ENCODE measurements at places on chromosomes 3 and 15.
A peak's percentile ranks its signal among the peaks of the same experiment; 100 is the strongest.

DNA sequence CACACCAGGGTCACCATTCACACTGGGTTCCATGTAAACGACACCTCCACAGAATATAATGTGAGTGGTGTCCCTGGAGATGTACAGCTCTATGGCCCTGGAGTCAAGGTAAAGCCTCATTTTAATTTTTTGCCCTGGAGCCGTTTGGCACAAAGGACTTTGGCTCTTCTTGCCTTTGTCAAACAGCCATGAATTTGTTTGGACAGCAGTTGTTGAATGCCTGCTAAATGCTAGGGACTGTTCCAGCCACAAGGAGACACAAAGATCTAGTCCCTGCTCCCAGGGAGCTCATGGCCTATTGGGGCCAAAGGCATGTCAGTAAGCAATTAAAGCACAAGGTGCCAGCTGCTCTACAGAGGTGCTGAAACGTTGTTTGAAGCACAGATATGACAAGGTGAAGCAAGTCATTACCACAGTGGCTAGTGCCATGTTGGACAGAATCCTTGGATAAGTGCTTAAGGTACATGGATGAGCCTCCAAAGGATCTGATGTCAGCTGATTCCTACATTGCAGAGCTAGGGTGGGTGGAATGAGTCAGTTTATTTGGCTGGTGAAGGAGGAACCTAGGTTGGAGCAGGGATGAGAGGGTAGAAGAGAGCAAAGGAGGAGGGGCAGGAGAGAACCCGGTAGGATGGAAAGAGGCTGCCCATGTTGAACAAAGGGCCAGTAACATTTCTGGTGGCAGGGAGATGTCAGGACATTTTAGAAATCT is 171.9 kb upstream of the CTDSPL start:
- DNase-seq = no peak

DNA sequence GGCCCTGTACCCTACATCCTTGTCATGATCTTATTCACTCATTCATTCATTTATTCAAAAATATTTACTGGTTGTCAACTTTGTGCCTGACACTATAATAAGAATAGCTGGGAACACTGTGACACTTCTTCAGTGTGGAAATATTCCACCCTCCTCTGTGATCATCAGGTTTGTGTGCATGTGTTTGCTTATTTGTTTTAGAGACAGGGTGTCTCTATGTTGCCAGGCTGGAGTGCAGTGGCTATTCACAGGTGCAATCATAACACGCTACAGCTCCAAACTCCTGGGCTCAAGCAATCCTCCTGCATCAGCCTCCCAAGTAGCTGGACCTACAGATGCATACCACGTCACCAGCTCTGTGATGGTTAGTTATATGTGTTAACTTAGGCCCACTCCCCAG is 50.0 kb upstream of the PLCL2 start:
- DNase-seq = no peak

- no peak for DNase-seq
These were observed 12.4 kb downstream of the EFCC1 start for GRCh38 chr3:129013491-129013891.

- no peak for DNase-seq
These were observed 6.0 kb downstream of the CCR2 start for GRCh38 chr3:46359733-46360493.

DNA sequence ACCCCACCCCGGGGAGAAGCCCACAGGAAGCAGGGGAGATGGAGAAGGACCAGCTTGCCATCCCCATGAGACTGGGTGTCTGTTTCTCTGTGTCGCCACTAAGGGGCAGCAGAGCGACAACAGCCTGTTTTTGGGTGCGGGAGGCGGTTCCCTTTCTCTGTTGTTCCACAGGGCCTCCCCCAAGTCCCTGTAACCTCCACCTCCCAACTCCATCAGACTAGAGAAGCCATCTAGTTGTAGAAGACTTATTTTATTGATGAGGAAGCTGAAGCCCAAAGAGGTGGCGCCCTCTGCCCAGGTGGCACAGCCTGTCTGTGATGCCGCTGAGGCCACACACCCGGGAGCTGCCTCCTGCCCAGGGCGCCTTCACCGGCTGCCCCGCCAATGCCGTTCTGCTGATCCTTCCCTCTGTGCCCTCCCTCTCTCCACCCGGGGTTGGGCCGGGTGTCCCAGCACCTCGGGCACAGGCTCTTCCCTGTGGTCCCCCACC is 3.9 kb upstream of the CCDC9B start:
- peak; percentile 45 for DNase-seq

DNA sequence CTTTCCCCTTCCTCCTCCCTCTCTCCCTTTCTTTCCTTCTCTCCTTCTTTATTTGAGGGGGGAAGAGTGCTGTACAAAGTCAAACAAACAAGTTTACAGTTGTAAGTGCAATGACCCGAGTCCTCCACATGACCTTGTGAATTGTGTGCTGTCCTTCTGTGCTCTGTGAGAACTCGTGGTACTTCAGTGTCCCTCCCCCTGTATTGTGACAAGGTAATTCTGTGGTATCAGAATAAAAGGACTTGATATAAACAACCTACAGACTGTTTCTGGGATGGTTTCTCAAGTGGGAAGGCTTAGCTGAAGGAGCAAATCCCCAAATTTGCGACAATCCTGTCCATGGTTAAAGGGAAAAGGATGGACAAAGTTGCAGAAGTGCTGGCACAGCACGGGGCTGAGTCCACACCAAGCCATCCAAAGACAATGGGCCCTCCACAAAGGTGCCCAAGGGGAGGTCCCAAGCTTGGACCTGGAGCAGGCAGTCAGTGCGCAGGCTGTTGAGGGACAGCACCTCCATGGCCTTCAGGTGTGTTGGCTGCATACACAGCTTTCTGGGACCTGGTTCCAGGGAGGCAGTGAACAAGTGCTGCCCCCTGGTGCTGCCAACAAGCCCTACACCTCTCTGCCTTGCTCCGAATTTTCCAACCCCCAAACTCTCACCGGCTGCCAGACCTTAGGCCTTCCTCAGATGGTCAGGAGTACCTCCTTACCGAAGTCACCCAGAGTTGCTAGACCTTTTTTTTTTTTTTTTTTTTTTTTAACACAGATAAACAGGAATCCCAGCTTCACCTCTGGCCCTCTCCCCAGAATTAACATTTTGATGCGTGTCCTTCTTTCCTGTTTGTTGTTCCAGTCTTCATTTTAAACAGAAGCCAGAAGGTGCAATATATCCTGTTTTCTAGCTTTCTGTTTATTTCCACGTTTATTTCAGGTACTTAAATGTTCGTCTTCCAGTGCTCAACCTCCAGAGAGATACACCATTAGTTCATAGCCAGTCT is 2.6 kb upstream of the APEH start:
- peak; percentile 54 for DNase-seq

DNA sequence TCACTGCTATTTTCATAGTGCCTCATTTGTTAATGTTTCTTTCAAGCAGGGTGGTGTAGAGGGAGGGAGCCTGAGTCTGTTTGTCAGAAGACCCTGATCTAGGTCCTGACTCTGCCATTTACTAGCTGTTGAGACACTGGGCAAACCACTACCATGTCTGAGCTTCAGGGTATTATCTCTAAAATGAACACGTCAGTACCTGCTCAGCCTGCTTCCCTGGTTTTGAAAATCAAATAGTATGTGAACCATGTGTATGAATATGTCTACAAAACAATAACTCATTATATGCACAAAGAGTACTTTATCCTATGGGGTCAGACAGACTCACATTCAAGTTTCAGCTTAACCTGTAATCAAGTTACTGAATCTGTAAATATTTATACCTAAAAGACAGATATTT is 25.1 kb downstream of the SYNPR start:
- no peak for DNase-seq

DNA sequence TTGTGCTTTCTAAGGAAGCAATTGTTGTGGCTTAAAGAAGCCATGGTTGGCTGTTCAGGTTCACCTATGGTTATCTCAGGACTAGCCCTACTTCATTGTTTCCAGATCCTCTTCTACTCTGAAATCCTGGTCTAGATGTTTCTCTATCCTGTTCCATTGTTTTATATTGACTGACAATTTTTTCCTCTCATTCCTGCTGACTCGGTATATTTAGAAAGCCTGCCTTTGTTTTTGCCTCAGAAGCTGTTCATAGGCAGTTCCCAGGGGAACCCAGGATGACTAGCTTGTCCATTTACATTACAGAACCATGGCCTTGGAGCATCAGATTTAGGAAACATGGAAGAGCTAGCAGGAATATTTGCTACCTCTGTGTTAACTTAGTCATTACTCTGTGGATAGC is 64.0 kb downstream of the SLC9C1 start:
- DNase-seq = no peak

DNA sequence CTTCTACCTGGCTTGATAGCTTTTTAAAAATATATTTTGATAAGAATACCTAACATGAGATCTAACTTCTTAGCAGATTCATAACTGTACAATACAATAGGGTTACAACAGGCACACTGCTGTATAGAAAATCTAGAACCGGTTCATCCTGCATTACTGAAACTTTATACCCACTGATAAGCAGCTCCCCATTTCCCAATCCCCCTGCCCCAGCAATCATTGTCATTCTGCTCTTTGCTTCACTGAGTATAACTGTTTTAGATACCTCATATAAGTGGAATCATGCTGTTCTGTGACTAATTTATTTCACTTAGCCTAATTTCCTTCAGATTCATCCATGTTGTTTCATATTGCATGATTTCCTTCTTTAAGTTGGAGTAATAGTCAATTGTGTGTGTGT is 906.0 kb downstream of the GBE1 start:
- DNase-seq = no peak

DNA sequence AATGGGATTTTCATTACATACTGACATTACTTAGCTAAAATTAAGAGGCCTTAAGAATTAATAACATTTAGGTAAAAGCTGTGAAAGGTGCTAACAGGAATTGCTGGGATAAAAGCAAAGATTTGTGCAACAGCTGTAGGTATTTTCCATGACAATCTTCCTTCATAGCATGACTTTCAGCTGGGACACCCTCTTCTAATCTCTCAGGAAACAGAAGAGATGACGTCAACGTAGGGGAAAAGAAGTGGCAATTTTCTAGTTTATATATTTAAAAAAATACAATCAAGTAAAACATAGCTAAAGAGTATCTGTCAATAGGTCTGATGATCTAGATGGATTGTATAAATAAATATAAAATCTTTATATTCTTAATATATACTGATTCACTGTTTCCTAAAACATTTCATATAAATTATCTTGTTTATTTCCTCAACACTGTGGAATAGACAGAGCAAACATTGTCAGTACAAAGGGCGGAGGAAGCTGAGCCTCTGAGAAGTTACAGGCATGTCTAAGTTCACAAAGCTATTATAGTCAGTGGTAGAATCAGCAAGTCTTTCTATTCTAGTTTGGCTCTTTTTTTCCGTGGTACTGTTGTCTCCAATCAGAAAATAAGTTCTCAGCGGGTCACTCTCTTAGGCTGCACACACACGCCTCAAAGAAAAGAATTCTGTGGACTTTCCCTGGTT is 217.0 kb downstream of the P3H2 start:
- no peak for DNase-seq

DNA sequence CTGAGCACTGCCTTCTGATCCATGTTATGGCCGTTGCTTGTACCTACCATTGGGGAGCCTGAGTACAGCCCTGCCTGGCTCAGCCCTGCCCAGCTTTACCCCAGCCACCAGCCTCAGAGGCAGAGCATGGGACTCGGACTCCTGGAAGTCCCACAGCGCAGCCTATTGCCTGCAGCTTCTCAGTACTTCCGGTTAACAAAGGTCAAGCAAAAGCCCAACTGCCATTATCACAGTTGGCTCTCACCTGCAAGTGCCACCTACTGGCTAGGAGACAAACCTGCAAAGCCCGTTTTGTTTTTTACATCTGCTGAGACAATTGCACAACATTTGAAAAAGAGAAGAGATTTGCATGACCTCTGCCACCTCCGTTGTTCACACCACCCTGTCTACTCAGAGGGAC is 1081.7 kb downstream of the NAALADL2 start:
- DNase-seq = no peak

DNA sequence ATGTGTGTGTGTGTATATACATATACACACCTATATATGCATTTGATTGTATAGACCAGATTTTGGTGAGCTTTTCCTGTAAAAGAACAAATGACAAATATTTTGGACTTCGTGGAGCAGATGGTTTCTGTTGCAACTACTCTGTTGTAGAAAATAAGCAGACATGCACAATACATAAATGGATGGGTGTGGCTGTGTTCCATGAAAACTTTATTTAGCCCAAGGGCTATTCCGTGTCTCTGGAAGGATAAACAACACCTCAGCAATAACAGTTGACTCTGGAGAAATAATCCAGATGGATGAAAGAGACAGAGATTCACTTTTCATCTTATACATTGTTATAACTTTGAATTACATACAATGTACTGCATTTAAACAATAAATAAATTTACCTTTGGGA is 441.4 kb downstream of the CNTN3 start:
- no peak for DNase-seq

GRCh38 chr3:27504749-27505148 is 20.6 kb upstream of the SLC4A7 start:
- DNase-seq = no peak

DNA sequence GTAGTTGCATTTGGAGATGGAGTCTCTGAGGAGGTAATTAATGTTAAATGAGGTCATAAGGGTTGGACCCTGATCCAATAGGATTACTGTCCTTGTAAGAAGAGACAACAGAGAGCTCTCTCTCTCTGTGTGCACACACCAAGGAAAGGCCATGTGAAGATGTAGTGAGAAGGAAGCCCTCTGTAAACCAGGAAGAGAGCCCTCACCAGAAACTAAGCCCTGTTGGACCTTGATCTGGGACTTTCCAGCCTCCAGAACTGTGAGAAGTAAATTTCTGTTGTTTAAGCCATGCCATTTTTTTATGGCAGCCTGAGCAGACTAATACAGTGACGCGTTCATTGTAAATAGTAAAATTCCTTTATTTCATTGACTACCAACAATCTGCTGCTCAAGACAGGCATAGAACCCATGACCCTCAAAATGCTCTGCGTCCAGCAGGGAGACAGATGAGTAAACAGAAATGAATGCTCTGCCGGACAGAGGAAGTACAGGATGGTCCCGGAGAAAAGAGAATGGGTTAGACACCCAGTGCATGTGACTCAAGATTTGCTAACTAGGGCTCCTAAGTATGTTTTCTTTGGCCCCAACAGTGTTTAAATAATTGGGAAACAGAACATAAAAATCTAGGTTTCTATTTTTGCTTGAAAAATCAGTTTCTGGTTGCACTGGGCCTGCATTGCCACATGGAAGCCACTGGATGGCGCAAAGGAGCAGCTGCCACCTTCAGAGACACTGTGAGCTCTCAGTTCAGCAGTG is 37.9 kb upstream of the TNFAIP8L3 start:
- no peak for DNase-seq

DNA sequence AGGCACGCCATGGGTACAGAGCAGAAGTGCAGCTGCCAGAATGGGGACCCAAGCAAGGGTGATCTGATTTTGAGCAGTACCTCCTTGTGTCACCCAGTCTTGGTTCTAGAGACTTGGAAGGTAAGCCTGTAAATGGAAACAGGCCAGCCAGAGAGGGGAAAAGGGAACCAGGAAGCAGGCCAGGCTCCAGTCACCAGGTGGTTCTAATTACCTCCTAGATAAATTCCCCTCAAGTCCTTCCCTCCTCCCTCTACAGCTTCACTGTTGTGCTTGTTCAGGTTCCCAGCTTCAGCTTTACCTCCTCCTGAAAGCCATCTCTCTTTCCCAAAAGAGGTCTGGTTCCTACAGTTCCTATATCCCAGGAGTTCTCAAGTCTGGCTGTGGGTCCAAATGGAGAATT is 58.8 kb upstream of the SLC7A14 start:
- no peak for DNase-seq
